ENCODE measurements at places on chromosomes 6 and 20.

DNA sequence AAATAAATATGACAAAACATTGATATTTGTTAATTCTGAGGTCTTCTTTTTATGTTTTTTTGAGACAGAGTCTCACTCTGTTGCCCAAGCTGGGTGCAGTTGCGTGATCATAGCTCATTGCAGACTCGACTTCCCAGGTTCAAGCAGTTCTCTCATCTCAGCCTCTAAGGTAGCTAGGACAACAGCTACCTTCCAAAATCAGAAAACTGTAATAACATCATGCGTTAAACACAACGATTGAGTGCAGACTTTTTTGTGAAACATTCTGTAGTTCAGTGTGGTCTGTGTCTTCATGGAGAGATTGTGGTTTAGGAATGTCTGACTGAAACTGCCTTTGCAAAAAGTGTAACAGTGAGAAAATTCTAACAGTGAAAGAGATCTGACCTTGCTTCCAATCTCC is 16.1 kb upstream of the DOK5 start:
- DNase-seq, result no peak

GRCh38 chr6:105836379-105836778 is 249.8 kb upstream of the PRDM1 start:
- DNase-seq, result no peak

DNA sequence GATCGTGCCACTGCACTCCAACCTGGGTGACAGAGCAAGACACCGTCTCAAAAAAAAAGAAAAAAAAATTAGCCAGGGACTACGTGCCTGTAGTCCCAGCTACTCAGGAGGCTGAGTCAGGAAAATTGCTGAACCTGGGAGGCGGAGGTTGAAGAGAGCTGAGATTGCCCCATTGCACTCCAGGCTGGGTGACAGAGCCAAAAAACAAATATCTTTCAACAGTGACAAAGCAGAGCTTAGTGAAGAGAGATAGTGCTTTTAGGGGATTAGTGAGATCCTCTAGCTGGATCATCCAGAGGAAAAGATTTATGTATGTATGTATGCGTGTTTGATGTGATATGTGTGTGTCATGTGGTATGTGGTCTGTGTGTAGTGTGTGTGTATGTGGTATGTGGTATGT is 56.6 kb downstream of the IL22RA2 start:
- no peak for DNase-seq

GRCh38 chr6:6923605-6924004 is 184.2 kb upstream of the RREB1 start:
- DNase-seq, result no peak

GRCh38 chr20:58590679-58591473 is 60.2 kb upstream of the STX16 start:
- no peak for DNase-seq

DNA sequence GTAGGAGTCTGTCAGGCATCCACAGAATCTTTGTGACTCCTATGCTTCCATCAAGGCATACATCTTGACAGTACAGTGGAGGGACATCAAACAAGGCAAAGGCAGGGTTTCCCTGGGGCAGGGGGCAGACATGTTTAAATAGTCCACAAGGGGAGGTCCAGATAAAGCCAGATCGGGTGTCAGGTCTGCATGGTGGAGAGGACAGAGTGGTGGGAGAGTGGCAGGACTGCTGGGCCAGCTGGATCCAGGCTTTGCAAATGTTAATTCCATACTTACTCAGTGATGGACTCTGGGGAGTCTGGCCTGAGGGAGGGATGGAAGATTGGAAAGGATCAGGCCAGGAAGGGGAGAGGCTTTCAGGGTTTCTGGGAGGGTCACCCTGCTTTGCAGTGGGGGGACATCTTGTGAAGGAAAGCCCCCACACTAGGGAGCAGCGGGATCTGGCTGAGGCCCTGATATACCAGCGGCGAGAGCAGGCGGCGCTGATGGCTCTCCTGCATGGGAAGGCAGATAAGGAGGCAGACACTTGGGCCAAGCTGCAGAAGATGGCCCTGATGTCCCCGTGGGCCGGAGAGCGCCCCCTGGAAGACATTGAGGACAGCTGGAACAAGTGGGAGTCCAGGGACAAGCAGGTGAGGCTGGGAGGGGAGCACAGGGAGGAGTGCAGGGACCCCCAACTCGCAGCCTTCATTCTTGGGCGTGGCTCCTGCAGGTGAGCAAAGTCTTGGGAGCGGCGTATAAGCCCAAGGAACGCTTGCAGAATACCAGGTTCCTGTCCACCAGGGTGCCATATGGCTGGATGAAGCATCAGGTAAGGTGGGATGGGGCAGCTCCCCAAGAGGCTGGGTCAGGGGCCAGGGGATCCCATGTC is 44.6 kb downstream of the SUN5 start:
- no peak for DNase-seq

DNA sequence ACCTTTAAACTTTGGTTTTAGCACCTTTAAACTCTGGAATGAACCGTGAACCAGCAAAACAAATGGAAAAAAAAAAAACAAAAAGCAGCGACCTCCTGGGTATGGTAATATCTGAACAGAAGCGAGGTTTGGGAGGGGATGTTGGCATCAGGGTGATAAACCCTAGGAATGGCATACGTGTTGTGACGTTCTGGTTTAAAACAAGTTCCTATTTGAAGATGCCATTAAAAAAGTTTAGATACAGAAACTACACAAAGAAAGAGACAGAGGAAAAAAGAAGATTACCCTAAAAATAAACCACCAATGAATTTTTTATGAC is 60.4 kb downstream of the ATXN1 start:
- DNase-seq, result no peak

GRCh38 chr6:19535351-19535750 is 301.8 kb upstream of the ID4 start:
- DNase-seq, result no peak

DNA sequence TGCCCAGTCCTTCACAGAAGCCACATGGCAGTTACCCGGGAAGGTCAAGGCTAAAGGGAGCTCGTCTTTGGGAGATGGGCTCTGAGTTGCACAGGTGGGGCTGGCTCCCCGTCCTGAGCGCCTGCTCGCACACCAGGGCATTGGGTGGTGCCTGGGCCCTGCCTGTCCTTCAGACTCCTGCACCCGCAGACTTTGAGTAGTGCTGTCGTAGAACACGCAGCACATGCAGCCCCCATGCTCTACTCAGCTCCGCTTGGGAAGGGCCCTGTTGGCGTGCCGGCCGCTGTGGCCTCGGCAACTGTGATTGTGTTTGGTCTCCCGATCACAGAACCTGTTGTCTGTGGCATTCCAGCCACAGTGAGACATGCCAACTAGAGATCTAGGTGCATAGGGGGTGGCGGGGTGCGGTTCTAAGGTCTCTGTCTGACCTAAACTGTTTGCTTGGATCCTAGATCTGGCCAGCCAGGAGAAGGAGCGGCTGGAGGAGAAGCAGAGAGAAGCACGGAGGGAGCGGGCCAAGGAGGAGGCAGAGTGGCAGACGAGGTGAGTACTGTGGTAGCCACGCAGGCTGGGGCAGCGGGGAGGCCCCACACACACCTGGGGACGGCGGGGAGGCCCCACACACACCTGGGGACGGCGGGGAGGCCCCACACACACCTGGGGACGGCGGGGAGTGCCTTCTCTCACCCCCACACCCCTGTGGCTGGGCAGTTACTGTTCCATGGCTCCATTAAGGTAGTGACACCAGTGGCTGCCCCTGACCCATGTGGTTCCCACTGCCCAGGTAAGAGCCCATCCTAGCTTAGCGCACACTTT is 11.3 kb upstream of the ADRM1 start:
- DNase-seq, result no peak

DNA sequence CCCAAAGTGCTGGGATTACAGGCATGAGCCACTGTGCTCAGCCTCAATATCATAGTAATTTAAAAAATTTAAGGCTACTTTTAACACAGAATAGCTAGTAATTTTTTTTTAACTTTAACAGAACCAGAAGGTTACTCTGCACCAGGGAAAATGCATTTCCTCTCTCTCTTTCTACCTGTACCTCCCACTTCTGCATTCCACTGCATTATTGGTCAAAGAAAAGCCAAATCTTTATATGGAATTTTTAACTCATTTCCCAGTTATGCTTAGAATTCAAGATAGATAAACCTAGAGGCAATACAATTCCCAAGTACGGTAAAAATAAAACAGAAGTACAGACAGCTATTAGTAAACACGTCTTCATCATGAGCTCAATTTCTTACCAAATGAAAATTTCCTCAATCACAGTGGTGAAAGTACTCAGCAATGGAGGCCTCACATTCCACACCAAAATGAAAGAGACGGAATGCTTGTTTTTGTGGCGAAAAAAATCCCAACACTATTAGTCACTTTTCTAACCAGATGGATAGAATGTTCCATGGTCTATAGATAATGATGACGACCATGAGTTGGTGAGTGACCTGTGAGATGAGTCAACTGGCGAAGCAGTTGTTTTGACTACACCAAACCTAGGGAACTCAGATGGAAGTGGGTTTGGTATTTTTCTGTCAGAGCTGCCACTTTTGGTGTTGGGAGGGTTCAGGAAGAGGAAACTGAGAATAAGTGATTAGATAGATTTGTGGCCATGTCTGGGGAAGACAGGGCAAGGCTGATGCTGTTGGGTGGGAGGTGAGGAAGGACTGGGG is 104.7 kb upstream of the SGK1 start:
- DNase-seq, result no peak

DNA sequence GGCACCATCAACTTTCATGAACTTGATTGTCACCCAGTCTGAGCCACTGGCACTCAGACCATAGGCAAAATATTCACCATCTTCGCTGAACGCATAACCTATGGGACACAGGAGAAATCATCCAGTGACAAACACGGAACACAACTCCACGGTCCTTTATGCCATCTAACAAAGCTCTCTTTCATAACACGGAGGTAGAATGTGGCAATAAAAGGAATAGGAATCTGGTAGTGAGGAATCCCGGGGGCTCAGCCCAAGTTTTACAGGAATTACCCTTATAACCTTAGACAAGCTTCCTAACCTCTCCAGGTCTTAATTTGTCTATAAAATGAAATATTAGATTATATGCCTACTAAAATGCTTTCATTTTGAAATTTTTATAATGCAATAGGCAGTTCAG is 29.4 kb downstream of the PREP start:
- no peak for DNase-seq

DNA sequence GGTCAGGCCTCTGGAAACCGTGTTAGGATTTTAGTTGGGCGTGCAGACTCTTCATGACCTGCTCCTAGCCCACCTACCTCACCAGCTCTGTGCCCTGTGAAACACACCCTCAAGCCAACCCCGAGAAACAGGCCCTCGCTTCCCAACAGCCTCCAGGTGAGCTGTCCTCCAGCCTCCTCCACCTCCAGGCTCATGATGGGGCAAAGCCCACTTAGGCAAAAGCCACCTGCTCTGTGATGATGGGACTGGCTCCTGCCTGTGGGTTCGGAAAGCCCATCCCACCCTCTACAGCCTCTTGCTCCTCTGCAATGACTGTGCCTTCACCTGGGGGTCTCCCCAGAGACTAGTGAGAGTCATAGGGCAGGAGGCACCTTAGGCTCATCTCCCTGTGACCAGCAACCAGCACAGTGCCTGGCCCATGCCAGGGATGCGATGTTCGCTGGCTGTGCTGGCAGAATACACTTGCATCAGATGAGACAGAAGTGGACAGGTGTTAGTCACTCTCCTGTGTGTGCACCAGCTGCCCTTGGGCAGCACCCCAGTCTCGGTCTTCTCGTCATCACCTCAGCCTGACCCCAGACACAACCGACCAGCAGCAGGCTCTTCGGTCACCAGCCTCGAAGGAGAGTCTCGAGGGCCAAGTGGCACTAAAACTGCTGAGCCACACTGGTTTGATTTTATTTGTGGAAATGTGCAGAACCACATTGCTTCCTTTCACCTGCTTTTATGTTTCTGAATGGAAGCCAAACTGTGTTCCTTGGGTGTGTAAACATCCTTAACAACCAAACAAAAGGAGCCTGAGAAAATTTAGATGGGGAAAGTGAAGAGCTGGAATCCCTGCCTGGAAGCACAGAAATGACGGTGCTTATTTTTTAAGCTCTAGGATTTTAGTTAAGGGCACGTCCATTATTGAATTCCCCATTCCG is 10.7 kb downstream of the PXDC1 start:
- no peak for DNase-seq

GRCh38 chr6:154754152-154754551 is 20.9 kb downstream of the SCAF8 start:
- DNase-seq, result no peak
